ENCODE measurements at places on chromosomes 5 and 9. TPM values are rescaled to one million over a fixed set of nuclear protein-coding genes. Genes with fewer than 3 reads are reported as not detected.

GRCh38 chr5:83721953-83722901, 1.6 kb upstream of the HAPLN1 start:
- no peak for DNase-seq

GRCh38 chr9:135342206-135343130, 137.1 kb upstream of the PPP1R26 start:
- DNase-seq, result no peak

- DNase-seq, result no peak
Observed at GRCh38 chr5:60677850-60678664, 21.9 kb downstream of the DEPDC1B start.

DNA sequence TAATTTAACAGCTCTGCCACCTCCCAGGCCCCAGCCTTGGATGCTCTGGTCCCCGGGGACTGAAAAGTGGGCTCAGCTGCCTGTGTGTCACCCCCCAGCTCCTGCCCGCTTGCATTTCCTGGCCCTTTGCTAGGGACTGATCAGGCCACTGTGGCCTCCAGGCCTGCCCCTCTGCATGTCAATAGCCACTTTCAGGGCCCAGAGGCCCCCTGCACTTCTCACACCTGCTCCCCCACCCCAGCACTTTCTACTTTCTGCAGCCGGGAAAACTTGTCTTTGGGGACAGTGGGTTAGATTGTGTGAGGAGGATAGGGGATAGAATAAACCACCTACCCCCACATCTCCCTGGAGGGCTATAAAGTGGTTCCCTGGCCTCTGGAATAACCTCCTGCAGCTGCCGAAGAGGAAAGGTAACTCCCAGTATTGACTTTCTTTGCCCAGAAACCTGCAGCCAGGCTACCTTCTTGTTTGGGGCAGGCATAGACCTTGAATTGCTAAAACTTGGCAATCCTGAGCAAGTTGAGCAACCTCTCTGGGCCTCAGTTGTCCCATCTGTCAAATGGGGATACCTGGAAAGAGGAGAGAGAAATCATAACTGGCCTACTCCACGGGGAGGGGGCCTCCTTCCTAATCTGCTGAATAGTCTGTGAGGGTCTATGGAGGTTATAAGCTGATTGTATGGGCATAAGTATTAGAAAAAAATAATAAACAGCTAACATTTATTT, 7.8 kb downstream of the AIF1L start:
- DNase-seq, result no peak

DNA sequence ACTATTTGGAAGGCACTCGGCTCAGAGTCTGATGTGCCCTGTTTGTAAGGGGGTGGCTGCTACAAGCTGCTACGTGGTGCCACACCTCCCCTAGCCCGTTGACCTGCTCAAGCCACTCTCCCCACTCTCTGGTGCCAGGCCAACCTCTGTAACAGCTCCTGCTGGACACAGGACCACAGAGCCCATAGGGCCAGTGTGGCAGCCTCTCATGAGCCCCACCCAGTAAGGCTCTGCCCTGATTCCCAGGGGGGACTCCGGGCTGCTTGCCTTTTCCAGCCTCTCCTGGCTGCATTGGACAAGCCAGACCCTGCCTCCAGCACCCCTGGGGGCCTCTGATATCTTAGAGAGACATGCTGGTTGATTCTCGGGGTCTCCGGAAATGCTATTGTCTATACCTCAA, 53.3 kb upstream of the ANGPTL2 start:
- DNase-seq, result peak; percentile 34

GRCh38 chr5:90585337-90585986, 26.9 kb downstream of the ADGRV1 start:
- DNase-seq, result no peak

DNA sequence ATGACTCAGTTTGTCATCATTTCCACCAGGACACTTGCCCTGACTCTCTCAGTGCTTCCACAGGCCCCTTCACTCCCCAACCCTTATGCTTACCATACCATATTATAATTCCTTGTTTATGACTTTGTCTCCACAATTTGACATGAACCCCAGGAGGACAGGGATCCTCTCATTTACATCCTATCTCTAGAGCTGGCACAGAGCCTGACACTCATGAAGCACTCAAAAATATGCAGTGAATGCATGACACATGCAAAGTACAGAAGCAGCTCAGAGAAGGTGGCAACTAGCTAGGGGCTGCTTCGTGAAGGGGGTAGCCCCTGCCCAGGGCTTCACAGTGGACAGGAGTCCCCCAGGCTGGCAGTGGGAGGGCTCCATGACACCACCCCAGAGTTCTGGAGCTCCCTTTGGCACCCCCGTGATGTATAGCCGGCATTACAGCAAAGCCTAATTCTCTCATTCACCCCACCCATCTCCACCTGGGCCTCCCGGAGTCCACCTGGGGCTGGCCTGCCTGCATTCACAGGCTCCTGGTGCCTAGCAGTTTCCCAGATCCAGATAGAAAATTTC, 112.0 kb upstream of the SPOCK1 start:
- no peak for DNase-seq

DNA sequence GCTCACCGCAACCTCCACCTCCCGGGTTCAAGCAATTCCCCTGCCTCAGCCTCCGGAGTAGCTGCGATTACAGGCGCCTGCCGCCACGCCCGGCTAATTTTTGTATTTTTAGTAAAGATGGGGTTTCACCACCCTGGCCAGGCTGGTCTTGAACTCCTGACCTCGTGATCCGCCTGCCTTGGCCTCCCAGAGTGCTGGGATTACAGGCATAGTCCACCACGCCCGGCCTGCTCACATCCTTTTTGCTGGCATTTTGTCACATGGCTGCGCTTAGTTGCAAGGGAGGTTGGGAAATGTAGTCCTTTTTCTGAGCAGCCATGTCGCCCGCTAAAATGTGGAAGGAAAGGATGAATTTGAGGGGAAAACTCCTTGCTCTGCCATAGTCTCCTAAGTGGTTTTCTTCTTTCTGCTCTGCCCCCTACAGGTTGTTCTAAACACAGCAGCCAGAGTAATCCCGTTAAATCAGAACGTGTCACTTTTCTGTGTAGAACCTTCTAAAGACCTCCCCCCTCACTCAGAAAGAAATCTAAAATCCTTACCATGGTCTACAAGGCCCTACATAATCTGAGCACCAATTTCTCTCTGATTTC, 57.8 kb upstream of the HSPA9 start:
- DNase-seq, result peak; percentile 30

GRCh38 chr5:61598126-61598525, 266.1 kb downstream of the ZSWIM6 start:
- no peak for DNase-seq

The CNTFR gene
- total RNA-seq, result not detected

The ADGRD2 gene
- total RNA-seq, result not detected

The C5orf22 gene
- 21.3 TPM for total RNA-seq

Data from activated naive CD4-positive, alpha-beta T cell treated with anti-CD3 and anti-CD28 coated beads, Interleukin-2, amount 50 U/mL, for 72 hours (primary cell).